ENCODE measurements at places on chromosomes 12 and 14.

DNA sequence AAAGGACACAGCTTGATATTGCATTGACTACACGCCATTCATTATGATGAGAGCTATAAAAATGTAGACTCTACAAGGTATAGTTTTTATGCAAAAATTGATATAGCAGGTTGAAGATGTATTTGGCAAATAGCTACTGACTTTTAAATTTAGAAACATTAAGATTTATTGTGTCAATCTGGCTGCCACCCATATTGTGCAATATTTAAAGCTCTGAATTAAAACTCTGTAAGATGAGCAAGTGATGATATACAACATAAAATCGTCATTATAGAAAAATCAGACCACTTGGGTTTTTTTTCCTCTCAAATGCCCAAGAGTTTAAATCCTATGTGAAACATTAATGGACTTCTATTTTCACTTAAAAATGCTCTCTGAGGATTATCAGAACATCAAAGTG is 36.8 kb upstream of the E2F7 start:
- DNase-seq = no peak

DNA sequence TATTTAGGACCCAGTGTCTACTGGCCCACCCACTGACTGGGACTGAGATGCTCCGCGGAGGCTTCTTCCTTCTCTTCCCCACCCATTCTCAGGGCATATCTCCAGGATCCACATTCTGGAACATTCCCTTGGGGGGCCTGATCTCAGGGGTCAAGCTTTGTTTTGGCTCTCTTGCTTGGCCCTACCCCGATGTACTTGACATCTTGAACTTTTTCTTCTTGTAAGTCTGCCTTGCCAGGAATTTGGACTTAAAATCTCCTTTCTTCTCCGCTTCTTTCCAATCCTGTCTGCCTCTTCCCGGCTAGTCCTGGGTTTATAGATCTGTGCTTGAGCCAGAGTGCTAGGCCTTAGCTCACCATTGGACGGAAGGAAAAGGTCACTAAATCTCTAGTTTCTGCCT is 22.1 kb downstream of the DACT1 start:
- DNase-seq = no peak

DNA sequence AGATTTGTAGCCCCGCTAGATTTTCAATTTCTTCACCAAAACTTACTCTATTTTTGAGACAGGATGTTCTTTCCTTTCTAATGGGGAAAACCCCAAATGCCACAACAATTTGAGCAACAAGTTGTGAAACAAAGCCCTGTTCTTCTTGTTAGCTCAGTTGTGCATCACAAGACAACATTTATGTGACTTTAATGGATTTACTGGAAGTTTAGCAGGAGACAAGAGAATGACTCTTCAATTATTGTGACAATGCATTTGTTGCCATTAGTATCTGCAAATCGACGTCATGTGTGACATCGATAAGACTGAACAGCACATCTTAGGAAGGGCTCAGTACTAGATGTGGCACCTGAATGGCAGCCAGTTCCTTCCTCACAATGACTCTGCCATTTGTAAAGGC is 1028.9 kb upstream of the TMEM132C start:
- no peak for DNase-seq

DNA sequence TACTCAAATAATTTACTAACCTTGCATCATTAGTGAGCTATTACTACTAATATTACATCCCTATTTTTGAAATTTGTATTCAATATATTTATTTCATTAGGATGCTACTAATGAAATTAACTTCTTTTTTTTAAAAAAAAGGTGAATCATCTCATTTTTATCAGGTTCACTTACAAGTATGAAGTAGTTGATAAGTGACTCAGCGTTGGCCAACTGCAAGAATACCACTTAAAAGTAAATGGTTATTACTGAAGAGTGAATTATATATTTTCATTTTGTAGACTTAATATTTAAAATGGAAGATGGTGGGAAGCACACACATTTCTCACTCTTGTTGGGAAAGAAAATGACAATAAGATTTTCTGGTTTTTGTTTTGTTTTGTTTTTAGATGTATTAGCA is 19.6 kb downstream of the OR4N2 start:
- DNase-seq = no peak

DNA sequence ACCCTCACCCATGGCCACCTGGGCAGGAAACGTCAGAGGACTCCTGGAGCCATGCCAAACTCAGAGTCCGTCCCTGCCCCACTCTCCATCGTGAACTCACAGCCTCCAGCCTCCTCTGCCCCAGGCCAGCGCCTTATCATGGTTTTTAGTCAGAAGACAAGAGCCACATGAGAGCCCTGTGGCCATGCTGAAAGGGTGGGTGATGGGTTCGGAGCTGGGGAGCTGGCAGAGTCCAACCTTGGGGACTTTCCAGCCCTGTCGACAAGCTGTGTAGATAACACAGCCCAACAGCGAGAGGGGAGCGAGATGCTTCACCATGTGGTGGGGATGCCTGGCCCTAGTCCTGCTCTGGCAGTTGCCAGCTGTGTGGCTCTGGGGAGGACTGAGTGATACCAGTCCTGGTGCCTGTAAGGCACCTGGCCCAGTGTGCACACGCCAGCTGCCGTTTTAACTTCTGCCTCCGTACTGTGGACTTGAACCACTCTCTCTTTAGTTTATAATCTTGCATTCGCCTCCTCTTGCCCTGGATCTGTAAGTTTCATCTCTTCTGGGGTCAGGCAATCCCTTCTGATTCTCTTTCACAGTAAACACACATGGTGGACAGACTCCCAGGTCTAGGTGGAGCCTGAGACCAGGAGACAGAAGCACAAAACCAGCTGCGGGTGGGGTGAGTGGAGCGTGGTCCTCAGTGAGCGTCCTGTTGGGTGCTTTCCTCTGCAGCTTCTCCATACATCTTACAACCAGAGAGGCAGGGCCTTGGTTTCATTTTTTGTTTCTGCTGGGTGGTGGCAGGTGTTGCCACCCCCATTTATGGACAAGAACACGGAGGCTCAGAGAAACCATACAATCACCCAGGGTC is 55.3 kb downstream of the RIN3 start:
- no peak for DNase-seq

DNA sequence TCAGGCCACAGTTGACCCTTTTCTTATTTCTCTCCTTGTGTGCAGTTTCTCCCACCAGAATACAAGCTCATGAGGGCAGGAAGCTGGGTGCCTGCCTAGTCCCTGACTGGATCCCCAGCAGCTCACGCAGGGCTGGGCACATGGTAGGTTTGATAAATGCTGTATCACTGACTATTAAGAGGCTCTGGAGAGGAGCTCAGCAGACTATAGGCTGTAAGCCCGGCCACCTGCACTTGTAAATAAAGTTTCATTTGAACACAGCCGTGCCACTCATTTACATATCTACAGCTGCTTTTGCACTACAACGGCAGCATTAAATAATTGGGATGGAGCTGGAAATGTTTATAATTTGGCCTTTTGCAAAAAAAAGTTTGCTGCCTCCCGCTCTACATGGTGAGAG is 32.0 kb downstream of the CHGA start:
- no peak for DNase-seq

DNA sequence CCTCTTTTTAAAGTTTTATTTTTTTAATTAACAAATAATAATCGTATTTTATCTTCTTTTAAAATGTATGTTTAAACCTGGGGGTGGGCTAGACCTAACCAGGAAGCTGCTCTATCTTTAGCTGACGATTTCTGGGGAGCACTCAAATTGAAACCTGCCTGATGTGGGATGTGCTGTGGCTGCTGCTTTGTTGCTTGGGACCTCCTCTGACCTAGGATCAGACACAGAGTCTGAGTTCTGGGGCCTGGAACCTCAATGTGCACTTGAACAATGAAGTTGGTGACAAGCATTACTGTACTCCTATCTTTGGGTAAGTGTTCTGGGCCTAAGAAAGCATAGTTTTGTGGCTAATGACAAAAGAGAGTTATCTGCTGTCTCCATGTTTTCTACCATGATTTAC is 386.7 kb downstream of the DAD1 start:
- DNase-seq = no peak

- DNase-seq = no peak
Measured at GRCh38 chr14:35121026-35121886, 534 bp downstream of the PPP2R3C start.

GRCh38 chr14:21102521-21103410 is 1.9 kb downstream of the TMEM253 start:
- DNase-seq = no peak

DNA sequence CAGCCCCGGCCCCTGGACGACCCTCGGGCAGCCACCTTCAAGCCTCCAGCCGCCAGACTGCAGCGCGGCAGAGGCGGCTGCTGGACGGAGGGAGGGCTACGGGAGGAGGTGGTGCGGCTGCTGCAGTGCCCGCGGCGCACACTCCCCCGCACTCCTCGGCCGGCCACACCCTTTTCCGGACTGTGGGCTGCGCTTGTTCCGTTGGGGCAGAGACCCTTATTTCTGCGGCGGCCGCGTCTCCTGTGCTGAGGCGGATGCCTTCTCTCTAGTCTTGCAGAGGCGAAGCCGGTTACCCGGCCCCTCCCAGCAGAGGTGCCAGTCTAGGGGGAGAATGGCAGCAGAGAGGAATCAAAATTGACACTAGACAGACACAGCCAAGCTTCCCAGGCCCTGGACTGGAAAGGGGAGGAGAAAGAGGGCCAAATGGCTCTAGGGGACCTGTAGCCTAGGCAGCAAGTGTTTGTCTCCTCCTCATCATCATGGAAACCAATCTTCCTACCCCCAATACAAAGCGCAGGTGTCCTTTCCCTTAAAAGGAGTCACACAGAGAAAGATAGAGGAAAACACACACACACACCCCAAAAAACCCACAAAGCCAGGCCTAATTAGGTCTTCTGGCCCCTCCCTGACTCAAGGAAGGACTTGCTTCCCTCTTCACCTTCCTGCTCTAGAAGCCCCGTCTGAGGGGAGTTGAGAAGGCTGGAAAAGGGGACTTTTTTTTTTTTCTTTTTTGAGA is 1.3 kb downstream of the ESYT1 start:
- DNase-seq = no peak

- no peak for DNase-seq
Measured at GRCh38 chr14:95564060-95564459, 29.2 kb downstream of the GLRX5 start.

- DNase-seq = no peak
Measured at GRCh38 chr14:56008150-56008549, 110.1 kb upstream of the PELI2 start.

DNA sequence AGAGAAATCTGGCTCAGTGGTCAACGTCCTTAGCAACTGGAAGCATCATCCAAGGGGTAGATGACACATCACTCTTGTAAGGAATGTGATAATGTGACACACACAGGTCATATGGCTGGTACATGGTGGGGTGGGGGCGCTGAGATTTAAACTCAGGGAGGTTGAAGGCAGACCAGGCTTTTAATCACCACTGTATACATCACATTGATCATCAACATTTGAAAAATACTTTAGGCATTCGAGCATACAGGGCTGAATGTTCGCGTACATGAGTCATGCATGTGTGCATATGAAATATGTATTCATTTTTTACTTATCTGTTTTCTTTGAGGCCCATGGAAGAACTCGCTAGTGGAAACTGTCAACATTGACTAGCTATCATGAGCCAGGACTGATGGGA is 976.4 kb downstream of the VRK1 start:
- DNase-seq = no peak

DNA sequence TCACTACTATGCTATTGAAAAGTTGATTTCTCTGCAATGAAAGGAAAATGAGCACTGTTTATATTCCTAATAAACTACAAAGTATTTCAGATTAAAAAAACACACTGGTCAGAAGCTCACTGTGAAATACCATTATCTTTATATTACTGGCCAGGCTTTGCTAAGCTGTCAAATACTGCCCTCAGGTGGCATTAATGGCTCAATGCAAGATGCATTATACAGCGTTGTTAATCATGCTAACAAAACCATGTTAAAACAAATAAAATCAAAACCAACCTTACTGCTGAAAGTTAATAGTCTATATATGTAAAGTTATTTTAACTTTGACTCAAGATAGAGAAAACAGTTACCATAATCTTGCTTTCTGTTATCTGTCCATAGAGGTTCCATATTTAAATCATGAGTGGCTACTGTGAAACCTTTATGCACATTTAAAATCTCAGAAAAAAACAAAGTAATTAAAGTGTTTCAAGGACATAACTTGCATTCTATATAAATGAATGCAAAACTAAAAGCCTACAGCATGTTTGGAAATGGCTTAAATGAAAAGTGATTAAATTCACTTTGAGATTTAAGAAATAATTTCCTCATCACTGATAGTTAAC is 121.7 kb downstream of the RALGAPA1 start:
- no peak for DNase-seq

DNA sequence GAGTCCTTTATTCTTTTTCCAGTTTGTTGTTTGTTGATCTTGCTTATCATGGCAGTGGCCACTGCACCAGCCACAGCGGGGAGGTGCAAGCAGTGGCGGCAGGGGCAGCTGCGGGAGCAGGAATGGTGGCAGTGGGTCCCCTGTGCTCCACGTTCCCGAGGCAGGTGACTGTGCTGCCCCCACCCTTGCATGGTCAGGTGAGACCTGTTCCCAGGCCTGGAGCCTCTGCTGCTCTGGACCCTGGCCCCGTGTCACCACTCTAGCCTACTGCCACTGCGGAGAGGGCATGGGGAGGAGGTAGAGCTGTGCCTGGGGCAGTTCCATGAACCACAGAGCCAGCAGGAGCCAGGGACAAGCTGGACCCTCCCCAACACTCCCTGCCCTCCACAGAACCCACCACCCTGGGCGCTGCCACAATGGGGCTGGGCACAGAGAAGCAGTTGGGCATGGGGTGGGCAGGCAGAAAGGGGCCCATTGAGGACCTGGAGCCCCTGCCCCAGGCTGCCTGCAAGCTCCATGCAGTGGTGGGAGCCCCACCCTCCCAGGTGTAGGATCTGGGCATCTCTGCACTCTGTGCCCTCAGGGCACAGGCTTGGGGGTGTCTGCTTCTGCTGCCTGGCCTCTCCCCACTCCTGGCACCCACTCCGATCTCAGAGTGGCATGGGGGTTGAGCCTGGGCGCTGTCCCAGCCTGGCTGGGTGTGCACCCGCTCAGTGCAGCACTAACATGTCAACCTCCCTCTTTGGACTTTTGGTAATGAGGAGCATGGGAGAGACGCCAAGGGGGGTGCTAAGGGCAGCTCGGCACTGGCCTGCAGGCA is 23.1 kb upstream of the WDR20 start:
- DNase-seq = no peak

DNA sequence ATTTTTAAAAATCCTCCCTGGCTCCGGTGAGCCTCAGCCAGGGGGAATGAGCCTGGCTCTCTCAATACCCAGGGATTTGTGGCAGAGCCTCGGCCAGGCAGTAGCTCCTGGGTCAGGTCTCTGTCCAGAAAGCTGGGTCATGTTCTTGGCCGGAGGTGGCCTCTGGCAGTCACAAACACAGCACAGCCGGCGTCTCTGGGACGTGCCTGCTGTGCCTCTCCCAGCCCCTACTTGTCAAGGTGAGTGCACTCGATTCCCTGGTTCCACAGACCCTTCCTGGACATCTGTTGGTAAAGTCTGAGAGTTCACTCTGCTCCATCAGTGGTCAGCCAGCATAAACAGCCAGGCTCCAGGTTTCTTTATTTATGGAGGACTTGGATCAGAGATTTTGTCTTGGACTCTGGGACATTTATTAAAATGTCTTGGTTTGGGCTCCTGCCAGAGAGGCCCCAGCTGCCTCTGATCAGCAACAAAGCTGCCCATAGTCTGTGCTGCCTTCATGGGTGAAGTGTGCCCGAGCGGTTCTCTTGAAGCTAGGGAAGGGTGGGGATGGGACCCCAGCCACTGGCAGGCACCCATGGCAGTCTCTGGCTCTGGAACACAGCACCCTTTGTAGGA is 56.7 kb downstream of the DGLUCY start:
- DNase-seq = no peak

- no peak for DNase-seq
Measured at GRCh38 chr12:38328306-38328895, 11.8 kb downstream of the ALG10B start.

GRCh38 chr14:56112781-56113180 is 5.4 kb upstream of the PELI2 start:
- no peak for DNase-seq
